ENCODE measurements at places on chromosomes 16 and 17. TPM values are rescaled to one million over a fixed set of nuclear protein-coding genes. Genes with fewer than 3 reads are reported as not detected.

DNA sequence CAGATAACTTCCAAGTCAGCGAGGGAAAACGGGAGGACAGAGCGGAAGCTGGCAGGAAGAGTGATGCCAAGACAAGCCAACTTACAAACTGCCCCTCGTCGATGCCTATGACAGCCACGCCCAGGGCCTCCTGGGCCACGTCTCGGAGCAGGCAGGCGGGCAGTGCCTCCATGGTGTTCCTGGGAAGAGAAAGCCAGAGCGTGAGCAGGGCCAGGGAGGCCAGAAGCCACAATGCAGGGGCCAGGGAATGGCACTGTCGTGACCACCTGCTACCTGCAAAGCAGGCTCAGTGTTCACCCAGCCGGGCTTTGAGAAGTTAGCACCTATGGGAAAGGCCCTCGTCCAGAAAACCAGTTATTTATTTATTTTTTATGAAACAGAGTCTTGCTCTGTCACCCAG, 4.3 kb downstream of the TK1 start:
- no peak for DNase-seq

DNA sequence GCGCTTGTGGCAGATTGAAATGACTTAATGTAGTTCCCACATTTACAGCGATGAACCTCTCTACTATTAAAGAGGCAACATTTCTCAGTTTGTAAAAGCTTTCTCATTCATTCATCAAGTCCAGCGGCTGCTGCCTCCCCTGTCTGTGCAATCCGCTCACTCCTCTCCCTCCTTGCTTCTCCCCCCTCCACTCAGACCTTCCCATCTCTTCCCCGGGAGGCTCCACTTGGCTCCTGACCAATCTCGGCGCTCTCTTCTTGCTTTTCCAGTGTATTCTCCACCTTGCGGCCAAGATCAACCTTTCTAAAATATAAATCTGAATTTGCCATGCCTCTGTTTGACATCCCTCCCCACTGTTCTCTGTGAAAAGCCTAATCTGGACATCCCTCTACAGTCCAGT, 117.5 kb downstream of the ASIC2 start:
- no peak for DNase-seq

DNA sequence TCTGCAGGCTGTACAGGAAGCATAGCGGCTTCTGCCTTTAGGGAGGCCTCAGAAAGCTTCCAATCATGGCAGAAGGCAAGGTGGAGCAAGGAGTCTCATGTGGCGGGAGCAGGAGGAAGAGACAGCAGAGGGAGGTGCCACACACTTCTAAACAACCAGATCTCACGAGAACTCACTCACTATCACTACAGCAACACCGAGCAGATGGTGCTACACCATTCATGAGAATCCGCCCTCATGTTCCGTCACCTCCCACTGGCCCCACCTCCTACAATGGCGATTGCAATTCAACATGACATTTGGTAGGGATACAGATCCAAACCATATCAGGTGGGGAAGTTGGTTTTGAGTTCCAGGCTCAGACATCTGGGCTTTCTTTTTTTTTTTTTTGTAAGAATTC, 31.9 kb upstream of the NUDT7 start:
- DNase-seq: no peak

GRCh38 chr17:29714146-29714545, 91.4 kb upstream of the CORO6 start:
- no peak for DNase-seq

GRCh38 chr16:53966821-53967571, 263.0 kb downstream of the FTO start:
- DNase-seq: no peak

DNA sequence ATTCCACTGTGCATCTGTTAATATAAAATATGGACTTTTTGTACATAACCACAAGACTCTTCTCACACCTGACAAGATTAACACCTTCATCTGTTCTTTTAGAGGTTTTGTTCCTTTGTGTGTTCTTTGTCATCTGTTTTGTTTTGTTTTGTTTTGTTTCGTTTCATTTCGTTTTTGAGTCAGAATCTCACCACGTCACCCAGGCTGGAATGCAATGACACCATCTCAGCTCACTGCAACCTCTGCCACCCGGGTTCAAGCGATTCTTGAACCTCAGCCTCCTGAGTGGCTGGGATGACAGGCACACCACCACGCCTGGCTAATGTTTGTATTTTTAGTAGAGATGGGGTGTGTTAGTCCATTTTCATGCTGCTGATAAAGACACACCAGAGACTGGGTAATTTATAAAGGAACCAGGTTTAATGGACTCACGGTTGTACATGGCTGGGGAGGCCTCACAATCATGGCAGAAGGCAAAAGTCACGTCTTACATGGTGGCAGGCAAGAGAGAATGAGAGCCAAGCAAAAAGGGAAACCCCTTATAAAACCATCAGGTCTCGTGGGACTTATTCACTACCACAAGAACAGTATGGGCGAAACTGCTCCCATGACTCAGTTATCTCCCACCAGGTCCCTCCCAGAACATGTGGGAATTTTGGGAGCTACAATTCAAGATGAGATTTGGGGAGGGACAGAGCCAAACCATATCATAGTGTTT, 22.3 kb downstream of the C16orf90 start:
- no peak for DNase-seq

GRCh38 chr17:63665527-63666214, 34.3 kb downstream of the LIMD2 start:
- DNase-seq: no peak

- no peak for DNase-seq
These were observed 40.7 kb upstream of the ANKFY1 start for GRCh38 chr17:4304417-4305027.

DNA sequence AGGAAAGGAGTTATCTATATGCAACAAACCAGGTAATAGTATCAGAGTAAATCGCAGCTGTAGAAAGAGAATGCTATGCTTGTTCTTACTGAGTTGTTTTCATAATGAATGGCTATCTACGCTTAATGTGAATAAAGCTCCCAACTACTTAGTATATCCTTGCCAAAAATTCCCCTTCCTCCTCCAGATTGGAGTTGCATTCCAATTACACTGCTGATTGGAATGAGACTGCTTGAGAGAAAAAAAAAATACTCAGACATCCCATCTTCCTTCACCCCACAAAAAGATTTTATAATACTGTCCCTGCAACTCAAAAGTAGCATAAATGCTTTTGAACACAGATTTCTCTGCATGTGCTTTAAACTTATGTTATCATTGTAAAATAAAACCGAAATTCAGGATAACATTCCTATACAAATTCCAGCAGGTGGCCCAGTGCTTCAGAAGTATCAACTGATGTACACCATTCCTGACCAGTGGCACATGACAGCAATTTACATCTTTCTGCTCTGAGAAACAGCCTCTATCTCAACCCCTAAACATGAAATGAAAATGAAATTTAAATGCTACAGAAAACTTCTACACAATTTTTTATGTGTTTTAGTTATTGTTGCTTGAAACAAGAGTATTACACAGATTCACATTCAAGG, 47.0 kb downstream of the SMURF2 start:
- no peak for DNase-seq

DNA sequence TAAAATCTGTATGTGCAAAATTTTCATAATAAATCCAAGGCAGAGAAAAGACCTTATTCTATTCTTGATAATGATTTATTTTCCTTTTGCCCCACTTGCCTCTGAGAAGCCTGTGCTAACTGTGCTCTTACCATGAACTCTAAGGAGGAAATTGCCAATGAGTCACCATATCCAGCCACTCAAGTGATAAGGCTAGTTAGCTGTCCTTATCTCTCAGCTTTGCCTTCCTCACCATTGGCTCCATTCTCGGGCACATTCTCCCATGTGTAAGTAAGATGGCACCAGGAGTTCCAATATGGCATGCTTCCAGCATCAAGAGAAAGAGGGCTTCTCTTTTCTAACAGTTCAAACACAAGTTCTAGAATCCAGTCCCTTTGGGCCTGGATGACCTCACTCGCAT, 142.4 kb downstream of the TOX3 start:
- no peak for DNase-seq

DNA sequence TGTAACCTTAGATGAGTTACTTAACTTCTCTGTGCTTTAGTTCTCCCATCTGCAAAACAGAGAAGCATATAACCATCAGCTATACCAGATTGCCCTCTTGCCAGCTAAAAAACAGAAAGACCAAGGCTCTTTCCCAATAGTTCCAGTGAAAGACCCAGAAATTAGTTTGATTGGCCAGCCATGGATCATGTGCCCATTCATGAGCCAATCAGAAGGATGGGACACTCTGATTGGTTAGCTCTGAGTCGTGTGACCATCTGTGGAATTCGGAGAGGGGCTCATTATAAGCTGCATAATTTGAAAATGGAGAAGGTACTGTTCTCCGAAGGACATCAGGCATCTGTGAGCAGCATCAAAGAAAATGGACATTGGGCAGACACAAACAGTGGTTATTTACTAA, 155.2 kb downstream of the ABCC12 start:
- DNase-seq: no peak

The GLP2R gene
- 2.8 TPM for total RNA-seq

The TP53TG3B gene
- not detected for total RNA-seq

The NR1D1 gene
- 0.39 TPM for total RNA-seq
